Fibroblast of lung (primary cell): ENCODE measurements at places on chromosomes 6 and 20. TPM values are rescaled to one million over a fixed set of nuclear protein-coding genes. Genes with fewer than 3 reads are reported as not detected.

TFAP2B gene
- not detected in 2 replicates for total RNA-seq

GSTA1 gene
- total RNA-seq, result under 0.01 TPM in 1 of 2 replicates, not detected in the other

SS18L1 gene
- 5.6 and 7.4 TPM in 2 replicates for total RNA-seq

CST2 gene
- total RNA-seq, result not detected in 2 replicates

BEND3 gene
- 0.83 and 1.0 TPM in 2 replicates for total RNA-seq

MAPK13 gene
- total RNA-seq, result 5.4 and 7.6 TPM in 2 replicates

TM9SF4 gene
- 22.3 and 33.5 TPM in 2 replicates for total RNA-seq

DBNDD2 gene
- 3.9 and 4.8 TPM in 2 replicates for total RNA-seq

ZHX3 gene
- total RNA-seq, result 15.9 and 27.7 TPM in 2 replicates

TREM1 gene
- 0.26 TPM in 1 of 2 replicates, not detected in the other for total RNA-seq

ZNF391 gene
- 1.3 and 2.8 TPM in 2 replicates for total RNA-seq

MLN gene
- not detected in 2 replicates for total RNA-seq

ANKEF1 gene
- total RNA-seq, result 2.3 and 3.5 TPM in 2 replicates

TINAG gene
- total RNA-seq, result not detected in 2 replicates

CRIP3 gene
- 0.26 TPM in 1 of 2 replicates, not detected in the other for total RNA-seq

BEND6 gene
- total RNA-seq, result 10.8 and 12.6 TPM in 2 replicates

SNX21 gene
- total RNA-seq, result 50.8 and 101 TPM in 2 replicates

PNLDC1 gene
- total RNA-seq, result not detected in 2 replicates

HLA-DRB1 gene
- total RNA-seq, result under 0.01 and 0.26 TPM in 2 replicates

PACSIN1 gene
- under 0.01 TPM in 1 of 2 replicates, not detected in the other for total RNA-seq

HTR1E gene
- not detected in 2 replicates for total RNA-seq

BPIFB2 gene
- not detected in 2 replicates for total RNA-seq

NTSR1 gene
- total RNA-seq, result under 0.01 and 0.33 TPM in 2 replicates

ACTR5 gene
- total RNA-seq, result 5.9 and 7.2 TPM in 2 replicates

RBPJL gene
- not detected in 2 replicates for total RNA-seq

C20orf144 gene
- under 0.01 and 0.17 TPM in 2 replicates for total RNA-seq

ID4 gene
- total RNA-seq, result 0.83 and 3.1 TPM in 2 replicates

FRMD1 gene
- not detected in 2 replicates for total RNA-seq

ADGB gene
- total RNA-seq, result not detected in 2 replicates

FAM217A gene
- total RNA-seq, result not detected in 2 replicates

LY6G6C gene
- total RNA-seq, result not detected in 2 replicates

CSNK2B gene
- total RNA-seq, result 67.2 and 70.9 TPM in 2 replicates

EMILIN3 gene
- 0.17 TPM in 1 of 2 replicates, not detected in the other for total RNA-seq
